Heart left ventricle (tissue), 16 donors: ENCODE measurements at places on chromosomes 2 and 18.
A peak's percentile ranks its signal among the peaks of the same experiment; 100 is the strongest.

DNA sequence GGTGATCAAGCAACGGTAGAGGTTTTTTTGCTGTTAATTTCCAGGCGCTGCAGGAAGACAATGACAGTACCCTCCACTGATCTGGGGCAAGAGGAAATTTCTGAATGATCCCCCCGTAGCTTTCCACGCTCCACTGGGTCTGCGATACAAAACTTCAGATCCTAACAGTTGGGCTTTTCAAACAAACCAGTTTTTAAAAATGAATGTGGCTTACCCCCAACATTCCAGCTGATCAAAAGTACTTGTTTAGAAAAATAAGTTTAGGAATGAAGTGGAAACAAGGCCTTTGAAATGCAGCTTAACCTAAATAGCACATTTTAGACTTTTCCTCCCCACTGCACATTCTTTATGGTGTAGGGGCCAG lies 5.7 kb downstream of the ZFP36L2 start:
- H3K4me1 ChIP-seq: peaks cover 37% of the 10 kb centered on the region
- DNase-seq: no peak
- H3K4me3 ChIP-seq: peak overlapping the region; percentile 65
- peak overlapping the region; percentile 99 for H3K27ac ChIP-seq
- no peaks in the 10 kb centered on the region for H3K27me3 ChIP-seq

- no peak overlapping the region for H3K27ac ChIP-seq
- no peak for DNase-seq
- H3K4me1 ChIP-seq: no peaks in the 10 kb centered on the region
- no peaks in the 10 kb centered on the region for H3K27me3 ChIP-seq
- H3K36me3 ChIP-seq: no peaks in the 10 kb centered on the region
Observed at GRCh38 chr18:59593291-59593717, 103.9 kb downstream of the CCBE1 start.

- H3K27ac ChIP-seq: no peak overlapping the region
- no peaks in the 10 kb centered on the region for H3K36me3 ChIP-seq
- no peak overlapping the region for H3K4me3 ChIP-seq
- H3K27me3 ChIP-seq: no peaks in the 10 kb centered on the region
- DNase-seq: no peak
Observed at GRCh38 chr2:136134126-136134525, 16.2 kb upstream of the CXCR4 start.

- H3K36me3 ChIP-seq: no peaks in the 10 kb centered on the region
- no peak overlapping the region for H3K4me3 ChIP-seq
- no peaks in the 10 kb centered on the region for H3K4me1 ChIP-seq
Observed at GRCh38 chr2:240640939-240641338, 15.7 kb downstream of the GPR35 start.

DNA sequence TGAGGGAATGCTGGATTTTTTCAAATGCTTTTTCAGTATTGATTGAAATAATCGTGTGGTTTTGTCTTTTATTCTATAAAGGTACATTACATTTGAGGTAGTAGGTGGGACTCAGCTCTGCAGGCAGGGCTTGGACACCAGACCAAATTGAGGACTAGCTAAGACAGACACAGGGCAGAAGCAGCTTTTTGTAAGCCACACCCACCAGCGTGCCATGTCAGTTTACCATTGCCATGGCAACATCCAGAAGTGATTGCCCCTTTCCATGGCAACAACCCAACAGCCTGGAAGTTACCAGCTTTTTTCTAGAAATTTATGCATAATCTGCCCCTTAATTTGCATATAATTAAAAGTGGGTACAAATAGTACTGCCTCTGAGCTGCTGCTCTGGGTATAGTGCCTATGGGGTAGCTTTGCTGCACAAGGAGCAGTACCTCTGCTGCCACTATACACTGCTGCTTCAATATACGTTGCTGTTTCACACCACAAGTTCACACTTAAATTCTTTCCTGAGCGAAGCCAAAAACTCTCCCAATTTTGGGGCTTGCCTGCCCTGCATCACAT lies 23.6 kb upstream of the VWA3B start:
- no peaks in the 10 kb centered on the region for H3K36me3 ChIP-seq
- H3K4me3 ChIP-seq: no peak overlapping the region
- H3K4me1 ChIP-seq: no peaks in the 10 kb centered on the region
- H3K27ac ChIP-seq: no peak overlapping the region
- DNase-seq: no peak

DNA sequence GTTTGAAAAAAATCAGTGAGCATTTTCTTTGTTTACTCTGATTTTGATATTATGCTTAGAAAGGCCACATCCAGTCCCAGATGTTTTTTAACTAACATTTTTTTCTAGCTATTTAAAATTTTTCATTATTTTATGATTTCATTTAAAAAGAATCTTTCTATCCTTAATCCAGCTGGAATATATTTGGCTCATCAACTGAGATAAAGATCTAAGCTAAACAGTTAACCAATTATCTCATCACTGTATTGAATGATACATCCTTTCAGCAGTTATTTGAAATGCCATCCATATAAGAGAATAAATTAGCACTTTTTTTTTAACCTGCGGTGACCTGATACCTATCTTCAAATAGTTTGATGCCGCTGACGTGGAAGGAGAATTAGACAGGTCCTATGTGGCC lies 245.5 kb upstream of the COPS8 start:
- no peaks in the 10 kb centered on the region for H3K27me3 ChIP-seq
- H3K36me3 ChIP-seq: no peaks in the 10 kb centered on the region
- H3K4me1 ChIP-seq: no peaks in the 10 kb centered on the region
- no peak overlapping the region for H3K4me3 ChIP-seq

GRCh38 chr2:149899390-149899789 lies 311.8 kb upstream of the MMADHC start:
- H3K36me3 ChIP-seq: no peaks in the 10 kb centered on the region
- H3K4me1 ChIP-seq: no peaks in the 10 kb centered on the region
- no peak overlapping the region for H3K27ac ChIP-seq
- no peaks in the 10 kb centered on the region for H3K27me3 ChIP-seq

DNA sequence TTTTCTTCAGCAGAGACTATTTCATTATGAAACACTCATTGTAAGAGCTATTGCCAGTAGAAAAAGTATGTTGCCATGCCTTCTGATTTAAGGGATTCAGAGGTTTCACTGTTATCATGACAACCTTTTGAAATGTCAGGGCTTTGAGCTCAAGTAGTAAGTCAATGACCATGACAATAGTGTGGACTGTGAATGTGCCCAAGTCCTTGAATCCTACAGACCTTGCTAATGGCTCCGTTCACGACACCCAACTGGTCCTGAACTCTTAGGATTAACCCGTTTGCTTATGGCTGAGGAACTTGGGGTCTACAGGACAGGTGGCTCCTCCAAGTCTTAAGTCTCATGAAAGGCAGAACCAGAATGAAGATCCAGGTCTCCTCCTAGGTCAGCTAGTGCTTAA lies 17.6 kb upstream of the KIDINS220 start:
- H3K27ac ChIP-seq: no peak overlapping the region
- no peaks in the 10 kb centered on the region for H3K36me3 ChIP-seq
- no peak overlapping the region for H3K4me3 ChIP-seq
- no peak for DNase-seq
- H3K27me3 ChIP-seq: no peaks in the 10 kb centered on the region

DNA sequence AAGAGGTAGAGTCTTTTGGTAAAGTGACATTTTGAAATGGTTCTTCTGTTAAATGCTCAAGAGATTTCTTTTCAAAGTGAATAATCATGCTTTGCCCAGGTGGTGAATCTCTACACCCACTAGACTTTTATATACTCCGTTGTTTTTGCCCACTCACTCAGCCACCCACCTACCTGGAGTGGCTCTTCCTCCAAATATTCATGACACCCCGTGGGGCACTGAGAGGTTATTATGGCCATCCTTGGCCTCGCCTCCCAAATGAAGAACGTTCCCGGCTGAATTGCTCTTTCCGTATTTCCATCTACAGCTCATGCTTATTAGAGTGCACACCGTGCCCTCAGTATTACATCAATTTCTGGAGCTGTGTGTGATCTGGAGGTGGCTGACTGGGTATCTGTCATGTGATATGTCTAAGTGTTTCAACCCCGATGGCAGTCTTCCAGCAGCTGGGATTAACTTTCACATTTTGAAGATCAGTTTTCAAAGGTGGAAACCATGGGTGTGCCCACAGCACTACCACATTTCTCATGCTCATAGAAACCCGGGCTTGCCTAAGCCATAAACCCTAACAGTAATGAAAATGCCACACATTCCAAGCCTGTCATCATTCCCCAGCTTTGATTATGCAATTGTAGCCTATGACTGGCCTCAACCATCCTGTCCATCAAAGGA lies 406.6 kb upstream of the MMADHC start:
- peaks cover 6% of the 10 kb centered on the region for H3K4me1 ChIP-seq
- no peak for DNase-seq
- H3K36me3 ChIP-seq: no peaks in the 10 kb centered on the region
- H3K27me3 ChIP-seq: no peaks in the 10 kb centered on the region
- no peak overlapping the region for H3K27ac ChIP-seq
- H3K4me3 ChIP-seq: no peak overlapping the region

GRCh38 chr2:149732001-149732685 lies 144.6 kb upstream of the MMADHC start:
- no peak overlapping the region for H3K4me3 ChIP-seq
- no peak overlapping the region for H3K27ac ChIP-seq
- no peaks in the 10 kb centered on the region for H3K36me3 ChIP-seq
- peaks cover 13% of the 10 kb centered on the region for H3K4me1 ChIP-seq
- no peaks in the 10 kb centered on the region for H3K27me3 ChIP-seq

DNA sequence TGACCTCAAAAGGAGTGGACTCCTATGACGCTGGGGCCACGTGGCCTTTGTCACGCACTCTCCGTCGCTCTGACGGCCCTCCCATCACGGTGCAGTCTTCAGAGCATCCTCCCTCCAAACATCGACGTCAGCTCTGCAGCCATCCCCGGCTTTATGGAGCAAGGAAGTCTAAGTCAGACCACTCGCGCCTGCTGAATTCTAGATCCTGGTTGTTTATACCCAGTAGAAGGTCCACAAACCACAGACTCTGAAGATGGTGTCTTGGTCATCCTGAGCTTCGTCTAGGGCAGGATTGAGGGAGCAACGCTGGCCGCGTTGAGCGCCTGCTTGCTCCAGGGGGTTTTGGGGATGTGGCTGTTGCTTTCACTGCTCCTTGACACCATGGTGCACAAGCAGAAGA lies 228.0 kb upstream of the SALL3 start:
- H3K27ac ChIP-seq: no peak overlapping the region
- H3K4me1 ChIP-seq: no peaks in the 10 kb centered on the region
- peaks cover 15% of the 10 kb centered on the region for H3K27me3 ChIP-seq
- no peak for DNase-seq

DNA sequence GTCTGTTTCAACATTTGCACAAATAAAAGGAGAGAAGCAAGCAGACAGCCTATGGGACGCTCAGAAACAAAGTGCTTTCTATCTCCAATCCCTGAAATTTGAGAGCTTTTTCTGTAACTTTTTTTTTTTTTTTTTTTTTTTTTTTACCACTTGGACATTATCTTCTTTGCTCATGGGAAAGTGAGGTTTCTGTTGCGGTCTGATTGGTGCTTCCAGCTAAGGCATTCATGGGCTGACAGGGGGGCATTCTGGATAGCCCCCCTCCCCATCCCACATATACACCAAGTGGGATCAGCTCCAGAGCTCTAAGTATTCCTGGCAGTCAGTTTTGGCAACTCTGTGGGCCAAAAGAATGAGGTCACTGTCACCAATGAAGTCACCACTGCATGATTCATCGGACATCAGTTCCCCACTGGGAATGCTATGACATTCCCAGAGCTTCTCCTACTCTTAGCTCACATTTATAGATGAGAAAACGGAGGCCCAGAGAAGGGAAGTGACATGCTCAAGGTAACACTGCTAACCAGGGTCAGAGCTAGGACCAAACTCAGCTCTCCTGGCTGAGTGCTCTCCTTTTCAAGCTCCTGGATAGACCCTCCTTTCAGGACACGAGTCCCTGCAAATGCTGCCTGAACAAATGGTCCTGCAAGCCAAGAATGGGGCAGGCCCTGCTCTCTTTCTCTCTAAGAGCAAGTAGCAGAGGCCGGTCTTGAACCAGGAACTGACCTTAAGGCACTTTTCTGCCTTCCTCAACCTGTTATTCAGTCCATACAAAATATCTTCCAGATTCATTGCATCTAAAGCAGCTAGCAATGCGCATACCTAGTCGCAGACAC lies 61.3 kb downstream of the TMEM247 start:
- peaks cover 42% of the 10 kb centered on the region for H3K4me1 ChIP-seq
- H3K4me3 ChIP-seq: no peak overlapping the region
- no peak for DNase-seq
- no peaks in the 10 kb centered on the region for H3K27me3 ChIP-seq

GRCh38 chr2:228282376-228282775 lies 100.9 kb upstream of the SPHKAP start:
- H3K4me3 ChIP-seq: no peak overlapping the region
- H3K4me1 ChIP-seq: no peaks in the 10 kb centered on the region
- H3K36me3 ChIP-seq: no peaks in the 10 kb centered on the region
- no peak overlapping the region for H3K27ac ChIP-seq
- no peak for DNase-seq

GRCh38 chr2:41872646-41873045 lies 175.2 kb upstream of the PKDCC start:
- H3K4me1 ChIP-seq: peaks cover 15% of the 10 kb centered on the region
- H3K27me3 ChIP-seq: no peaks in the 10 kb centered on the region
- no peaks in the 10 kb centered on the region for H3K36me3 ChIP-seq
- DNase-seq: no peak

- no peak overlapping the region for H3K27ac ChIP-seq
- no peak overlapping the region for H3K4me3 ChIP-seq
- DNase-seq: no peak
- no peaks in the 10 kb centered on the region for H3K4me1 ChIP-seq
- H3K36me3 ChIP-seq: no peaks in the 10 kb centered on the region
Observed at GRCh38 chr18:1412655-1413322, 508.1 kb downstream of the ADCYAP1 start.

GRCh38 chr2:143934626-143935481 lies 585.1 kb downstream of the ZEB2 start:
- H3K27me3 ChIP-seq: no peaks in the 10 kb centered on the region
- H3K4me3 ChIP-seq: no peak overlapping the region
- no peak for DNase-seq
- no peaks in the 10 kb centered on the region for H3K36me3 ChIP-seq
- no peaks in the 10 kb centered on the region for H3K4me1 ChIP-seq

DNA sequence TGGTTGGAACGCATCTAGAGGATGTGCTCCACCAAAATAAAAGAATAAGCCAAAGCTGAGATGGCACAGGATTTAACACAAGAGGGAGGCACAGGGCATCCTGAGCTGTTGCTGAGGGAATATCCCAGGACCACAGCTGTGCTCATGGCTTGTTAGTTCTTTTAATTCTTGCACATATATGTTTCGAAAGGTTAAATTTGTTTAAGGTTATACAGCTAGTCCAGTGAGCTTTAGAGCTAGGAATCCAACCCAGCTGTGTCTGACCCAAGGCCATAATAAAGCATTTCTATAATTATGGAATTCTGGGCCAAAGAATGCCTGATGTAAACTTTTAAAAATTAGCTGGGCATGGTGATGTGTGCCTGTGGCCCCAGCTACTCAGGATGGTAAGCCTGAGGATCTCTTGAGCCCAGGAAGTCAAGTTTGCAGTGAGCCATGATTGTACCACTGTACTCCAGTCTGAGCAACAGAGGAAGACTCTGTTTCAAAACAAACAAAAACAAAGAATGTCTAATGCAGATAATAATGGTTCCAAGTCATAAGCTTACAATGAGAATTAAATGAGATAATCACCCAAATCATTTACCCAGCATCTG lies 66.4 kb upstream of the CCBE1 start:
- H3K27ac ChIP-seq: no peak overlapping the region
- H3K4me1 ChIP-seq: no peaks in the 10 kb centered on the region
- DNase-seq: no peak
- H3K27me3 ChIP-seq: peaks cover 5% of the 10 kb centered on the region
